ENCODE measurements at places on chromosomes 5 and 9.

- no peak for DNase-seq
Observed at GRCh38 chr5:124454081-124454480, 292.4 kb downstream of the ZNF608 start.

DNA sequence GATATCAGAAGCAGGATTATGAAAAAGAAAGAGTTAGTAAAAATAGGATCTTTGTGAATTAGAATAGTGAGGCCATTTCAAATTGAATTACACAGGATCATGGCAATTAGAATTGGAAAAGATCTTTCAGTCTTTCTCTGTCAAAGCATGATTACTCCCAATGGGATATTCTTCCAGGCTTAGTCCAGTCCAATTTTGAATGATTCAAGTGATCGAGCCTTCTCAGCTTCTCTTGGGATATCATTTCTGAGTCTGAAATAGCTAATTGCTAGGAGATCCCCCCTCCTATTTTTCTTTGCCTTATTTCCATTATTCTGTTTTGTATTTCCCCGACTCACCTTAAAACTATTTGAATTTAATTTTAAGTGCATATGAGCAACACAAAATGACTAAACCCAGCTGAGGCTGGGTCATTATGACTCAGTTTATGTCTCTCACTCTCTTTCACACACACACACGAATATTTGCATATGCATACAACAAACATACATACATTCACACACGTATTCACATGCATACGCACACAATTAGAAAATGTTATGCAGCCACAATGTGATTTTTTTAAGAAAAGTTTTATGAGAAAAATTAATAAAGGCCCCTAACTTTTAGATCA lies 34.8 kb upstream of the EFNA5 start:
- peak; percentile 17 for DNase-seq

DNA sequence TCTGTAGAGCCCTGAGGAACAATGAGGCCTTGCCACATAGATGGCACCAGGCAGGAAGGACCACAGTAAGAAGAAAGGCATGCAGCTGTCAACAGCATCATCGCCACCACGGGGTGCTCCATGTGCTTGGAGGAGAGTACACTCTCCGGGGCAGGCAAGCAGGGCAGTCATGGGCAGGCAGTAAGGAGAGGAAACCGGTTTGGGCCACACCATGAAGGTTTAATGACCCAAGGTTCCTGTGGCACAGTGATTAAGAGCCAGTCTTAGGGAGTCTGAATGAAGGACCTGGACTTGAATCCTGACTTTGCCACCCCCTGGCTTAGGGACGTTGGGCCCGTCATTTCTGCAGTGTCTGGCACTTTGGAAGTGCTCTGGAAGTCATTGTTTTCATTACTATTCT lies 80.6 kb upstream of the ZBTB43 start:
- DNase-seq = no peak

- no peak for DNase-seq
Observed at GRCh38 chr5:77991084-77991483, 214.9 kb upstream of the TBCA start.

- DNase-seq = no peak
Observed at GRCh38 chr9:93814077-93814956, 140.8 kb downstream of the BARX1 start.

DNA sequence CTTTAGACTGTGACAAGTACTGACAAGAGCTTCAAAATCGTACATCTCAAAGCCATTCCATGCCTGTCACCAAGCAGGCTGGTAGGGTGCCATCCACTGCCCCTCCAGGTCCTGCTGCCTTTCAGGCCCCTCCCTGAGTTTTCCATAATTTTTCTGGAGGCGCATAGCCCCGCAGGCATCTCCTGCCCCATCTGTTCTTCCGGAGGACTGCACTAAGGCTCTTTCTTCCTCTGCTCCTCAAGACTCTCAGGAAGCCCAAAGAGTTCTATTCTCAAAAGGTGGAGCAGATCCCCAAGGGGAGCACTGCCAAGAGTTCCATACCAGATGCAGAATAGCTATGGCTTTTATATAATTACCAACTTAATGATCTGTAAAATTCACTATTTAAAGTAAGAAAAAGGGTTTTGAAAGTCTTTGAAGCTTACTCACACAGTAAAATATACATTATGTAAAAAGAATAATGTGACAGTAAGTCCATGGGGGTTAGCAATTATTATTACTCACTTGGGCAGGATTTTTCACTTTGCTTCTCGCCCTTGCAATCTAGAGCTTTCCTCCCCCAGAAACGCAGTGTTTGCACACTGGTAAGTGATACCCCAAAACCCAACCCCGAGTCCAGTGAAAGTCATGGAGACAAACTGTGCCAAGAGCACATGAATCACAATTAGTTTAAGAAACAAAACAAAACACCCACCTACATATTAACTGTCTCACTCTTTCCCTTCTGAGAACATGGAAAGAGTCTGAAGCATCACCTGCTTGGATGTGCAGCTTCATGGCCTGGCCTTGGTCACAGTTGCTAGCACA lies 114.1 kb upstream of the DAPK1 start:
- no peak for DNase-seq

DNA sequence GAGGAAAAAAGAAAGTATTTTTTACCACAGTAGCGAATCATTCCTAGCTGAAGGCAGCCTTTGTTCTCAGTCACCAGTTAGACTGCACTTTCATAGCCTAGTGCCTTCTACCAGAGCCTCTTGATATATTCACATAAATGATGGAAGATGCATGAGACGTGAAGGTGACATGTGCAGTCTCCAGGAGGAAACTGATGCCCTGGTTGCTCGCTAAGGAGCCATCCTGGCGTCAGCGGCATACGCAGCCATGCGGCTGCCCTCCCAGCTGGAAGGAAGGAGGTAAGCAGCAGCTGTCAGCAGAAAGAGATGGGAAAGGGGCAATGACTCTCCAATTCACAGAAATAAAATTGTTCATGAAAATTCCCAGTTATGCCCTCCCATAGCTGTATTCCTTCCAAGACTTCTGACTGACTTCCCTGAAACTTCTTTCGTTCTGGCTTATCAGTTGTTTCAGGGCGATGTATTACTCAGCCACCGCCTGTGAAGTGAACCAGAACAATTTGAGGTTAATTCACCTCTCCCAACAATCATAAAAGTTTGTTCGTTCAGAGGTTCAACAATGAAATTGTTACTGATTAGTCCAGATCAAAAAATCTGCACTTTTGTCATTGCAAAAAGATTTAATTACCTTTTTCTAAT lies 331.2 kb downstream of the NR2F1-AS1 start:
- DNase-seq = peak; percentile 22

All from mesenchymal stem cell (in vitro differentiated cells and primary cell).